ENCODE measurements at places on chromosomes 12 and 14.

DNA sequence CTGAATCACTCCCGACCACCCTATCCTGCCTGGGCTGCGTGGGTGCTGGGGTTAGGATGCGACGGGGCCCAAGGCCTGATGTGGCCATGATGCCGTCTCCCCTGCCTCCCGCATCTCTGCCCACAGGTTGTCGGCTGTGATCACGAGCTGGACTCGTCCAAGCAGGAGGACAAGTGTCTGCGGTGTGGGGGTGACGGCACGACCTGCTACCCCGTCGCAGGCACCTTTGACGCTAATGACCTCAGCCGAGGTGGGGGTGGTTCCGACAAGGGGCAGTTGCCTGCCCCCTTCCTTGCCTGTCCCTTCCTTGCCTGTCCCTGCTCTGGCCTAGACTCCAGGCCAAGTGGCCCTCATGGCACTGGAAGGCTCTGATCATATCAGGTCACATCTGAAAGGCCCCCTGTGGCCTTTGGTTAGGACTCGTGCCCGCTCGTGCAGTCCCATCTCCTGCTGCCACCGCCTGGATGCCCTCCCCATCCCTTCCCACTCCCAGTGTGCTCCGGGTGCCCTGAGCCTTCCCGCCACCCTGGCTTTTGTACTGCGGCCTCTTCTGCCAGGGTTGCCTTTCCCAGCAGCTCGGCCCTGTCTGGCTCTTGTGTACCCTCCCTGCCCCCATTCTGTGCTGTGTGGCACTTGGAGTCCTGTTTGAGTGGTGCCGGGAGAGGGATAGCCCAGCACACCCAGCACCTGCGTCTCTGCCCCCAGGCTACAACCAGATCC is 13.6 kb downstream of the PAPLN start:
- no peak for DNase-seq

DNA sequence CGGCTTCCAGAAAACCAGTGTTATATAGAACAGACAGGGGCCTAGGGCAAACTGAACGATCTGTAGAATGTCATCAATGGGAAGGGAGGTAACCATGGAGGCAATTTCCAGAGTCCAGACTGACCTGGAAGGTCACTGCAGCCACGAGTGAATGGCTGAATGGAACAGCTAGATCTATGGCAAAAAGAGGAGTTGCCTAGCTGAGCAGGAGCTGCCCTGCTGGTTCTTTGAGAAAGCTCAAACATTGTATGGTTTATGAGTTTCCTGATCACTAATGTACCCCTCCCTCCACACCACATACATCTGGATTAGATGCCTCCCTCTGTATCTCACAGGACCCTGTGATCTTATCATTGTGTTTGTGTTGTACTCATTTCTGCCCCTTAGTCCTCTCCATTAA is 1.0 kb upstream of the RERG start:
- DNase-seq = no peak

DNA sequence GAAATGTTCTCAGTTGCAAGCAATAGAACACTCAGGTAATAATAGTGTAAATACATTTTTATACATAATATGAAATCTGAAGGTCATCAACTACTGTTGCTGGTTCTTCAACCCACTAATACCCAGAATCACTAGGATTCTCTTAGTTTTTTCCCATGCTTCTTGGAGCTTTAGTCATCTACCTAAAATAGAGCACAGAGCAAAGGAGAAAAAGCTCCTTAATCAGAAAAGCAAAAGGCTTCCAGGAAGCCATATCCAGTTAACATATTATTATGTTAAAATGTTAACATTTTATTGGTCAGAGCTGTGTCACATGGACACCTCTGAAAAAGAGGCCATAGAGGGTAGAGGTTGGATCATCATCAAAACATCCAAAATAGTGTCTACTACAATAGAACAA is 57.0 kb downstream of the CCER1 start:
- no peak for DNase-seq

DNA sequence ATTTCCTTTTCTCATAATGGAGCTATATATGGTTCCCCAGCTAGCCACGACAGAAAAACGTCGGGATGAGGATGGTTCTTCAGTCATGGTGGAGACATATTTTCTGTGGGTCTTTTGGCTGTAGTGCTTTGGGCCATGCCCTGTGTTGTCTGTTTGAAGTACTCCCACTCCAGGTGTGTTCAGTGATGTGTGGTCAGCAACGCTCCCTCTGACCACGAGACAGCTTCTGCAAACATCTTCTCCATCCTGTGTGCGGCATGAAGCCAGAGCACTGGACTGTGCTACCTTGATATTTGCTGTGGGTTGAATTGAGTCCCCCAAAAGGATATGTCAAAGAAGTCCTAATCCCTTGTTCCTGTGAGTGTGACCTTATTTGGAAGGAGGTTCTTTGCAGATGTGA is 931.2 kb downstream of the NRXN3 start:
- DNase-seq = no peak

Measured in HFFc6 (cell line).